ENCODE measurements at places on chromosomes 4 and X.

GRCh38 chr4:20901851-20902250 lies 201.6 kb downstream of the PACRGL start:
- DNase-seq = no peak

DNA sequence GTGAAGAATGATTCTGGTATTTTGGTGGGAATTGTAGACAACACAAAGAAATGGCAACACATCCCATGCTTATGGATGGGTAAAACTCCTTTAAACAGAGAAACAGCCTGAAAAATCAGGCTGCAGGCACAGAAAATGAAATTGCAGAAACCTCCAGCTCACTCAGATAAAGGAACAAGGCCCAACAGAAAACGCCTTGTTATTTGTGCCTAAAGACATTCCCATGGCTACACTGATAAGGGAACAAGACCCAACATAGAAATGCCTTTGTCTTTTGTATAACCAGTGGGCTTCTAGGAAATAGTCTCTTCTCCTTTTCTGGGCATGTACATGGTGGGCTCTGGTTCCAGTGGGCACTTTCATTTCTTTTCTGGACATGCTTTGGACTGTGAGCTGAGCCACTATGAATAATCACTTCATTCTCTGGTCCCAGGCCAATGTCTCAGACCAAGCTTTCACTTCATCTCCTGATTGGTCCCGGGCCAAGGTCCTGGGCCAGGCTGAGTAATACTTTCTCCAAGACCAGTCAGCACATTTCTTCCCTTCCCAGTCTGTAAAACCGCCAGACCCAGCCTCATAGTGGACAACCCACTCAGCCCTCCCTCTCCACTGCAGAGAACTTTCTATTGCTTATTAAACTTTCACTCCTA lies 160.5 kb downstream of the TBX22 start:
- no peak for DNase-seq

GRCh38 chr4:74653331-74654229 lies 140.7 kb downstream of the BTC start:
- no peak for DNase-seq

DNA sequence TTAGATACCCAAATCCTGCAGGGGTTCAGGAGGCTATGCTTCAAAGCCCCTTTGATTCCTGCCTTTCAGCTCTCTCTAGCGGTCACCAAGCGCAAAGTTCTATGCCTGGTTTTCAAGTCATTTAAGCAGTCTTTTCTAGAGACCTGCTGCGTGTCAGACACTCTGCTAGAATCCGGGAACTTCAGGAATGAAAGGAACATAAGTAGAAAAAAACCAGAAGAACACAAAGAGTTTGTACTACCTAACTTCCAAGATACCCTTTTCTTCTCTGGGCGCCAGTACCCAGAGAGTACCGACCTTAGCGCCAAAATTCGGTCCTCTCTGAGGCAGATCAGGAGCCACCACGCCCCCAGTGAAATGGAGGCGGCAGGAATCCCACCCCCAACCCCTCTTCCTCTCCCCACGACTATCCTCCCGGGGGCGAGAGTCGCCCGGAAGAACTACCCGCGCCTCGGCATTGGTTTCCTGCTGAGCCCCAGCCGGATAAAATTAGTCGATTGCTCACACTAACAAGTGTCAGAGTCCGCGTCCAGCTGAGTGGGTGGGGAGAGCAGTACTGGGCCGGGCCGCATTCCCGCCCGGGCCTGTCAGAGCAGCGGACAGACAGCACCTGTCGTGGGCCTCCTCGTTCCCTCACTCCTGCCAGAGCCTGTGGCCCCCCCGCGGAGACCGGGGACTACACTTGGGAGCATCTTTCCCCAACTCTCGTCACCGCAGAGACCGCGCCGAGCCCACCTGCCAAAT lies 78.8 kb downstream of the RLIM start:
- DNase-seq = no peak

GRCh38 chrX:97490656-97491055 lies 606.9 kb downstream of the RPA4 start:
- DNase-seq = no peak

DNA sequence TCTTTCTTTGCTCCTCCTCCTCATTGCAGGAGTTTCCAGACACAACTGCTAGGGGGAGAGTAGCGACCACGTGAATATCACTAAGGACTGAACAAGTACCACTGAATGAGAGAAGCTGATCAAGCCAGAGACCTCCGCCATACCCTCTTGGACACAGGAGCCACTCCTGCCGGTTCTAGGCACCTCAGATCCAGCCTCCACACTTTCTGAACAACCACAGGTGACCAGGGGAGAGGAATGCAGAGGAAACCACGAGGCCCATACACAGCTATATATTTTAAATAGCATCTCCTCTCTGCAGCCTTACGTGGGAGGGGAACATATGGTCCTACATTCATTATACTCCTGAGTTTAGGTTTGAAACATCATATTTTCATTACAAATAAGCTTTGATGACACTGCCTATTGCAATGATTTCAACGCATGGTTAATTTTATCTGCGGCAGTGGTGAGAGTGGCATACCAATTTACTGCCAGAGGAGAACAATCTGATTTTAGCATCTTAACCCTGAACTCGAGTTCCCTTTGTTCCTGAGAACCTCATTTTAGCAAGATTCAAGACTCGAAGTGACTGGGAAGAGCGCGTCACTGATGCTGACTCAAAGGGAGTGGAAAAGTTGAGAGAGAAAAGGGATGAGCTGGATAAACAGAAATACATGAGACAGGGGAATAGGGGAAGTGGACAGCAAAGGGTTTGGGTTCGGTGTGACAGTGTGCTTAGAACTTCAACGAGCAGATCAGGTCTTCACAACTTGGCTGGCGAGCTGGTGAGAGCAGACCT lies 231.7 kb upstream of the PPARGC1A start:
- DNase-seq = no peak

- DNase-seq = no peak
Observed at GRCh38 chr4:113659127-113659526, 102.4 kb downstream of the CAMK2D start.

DNA sequence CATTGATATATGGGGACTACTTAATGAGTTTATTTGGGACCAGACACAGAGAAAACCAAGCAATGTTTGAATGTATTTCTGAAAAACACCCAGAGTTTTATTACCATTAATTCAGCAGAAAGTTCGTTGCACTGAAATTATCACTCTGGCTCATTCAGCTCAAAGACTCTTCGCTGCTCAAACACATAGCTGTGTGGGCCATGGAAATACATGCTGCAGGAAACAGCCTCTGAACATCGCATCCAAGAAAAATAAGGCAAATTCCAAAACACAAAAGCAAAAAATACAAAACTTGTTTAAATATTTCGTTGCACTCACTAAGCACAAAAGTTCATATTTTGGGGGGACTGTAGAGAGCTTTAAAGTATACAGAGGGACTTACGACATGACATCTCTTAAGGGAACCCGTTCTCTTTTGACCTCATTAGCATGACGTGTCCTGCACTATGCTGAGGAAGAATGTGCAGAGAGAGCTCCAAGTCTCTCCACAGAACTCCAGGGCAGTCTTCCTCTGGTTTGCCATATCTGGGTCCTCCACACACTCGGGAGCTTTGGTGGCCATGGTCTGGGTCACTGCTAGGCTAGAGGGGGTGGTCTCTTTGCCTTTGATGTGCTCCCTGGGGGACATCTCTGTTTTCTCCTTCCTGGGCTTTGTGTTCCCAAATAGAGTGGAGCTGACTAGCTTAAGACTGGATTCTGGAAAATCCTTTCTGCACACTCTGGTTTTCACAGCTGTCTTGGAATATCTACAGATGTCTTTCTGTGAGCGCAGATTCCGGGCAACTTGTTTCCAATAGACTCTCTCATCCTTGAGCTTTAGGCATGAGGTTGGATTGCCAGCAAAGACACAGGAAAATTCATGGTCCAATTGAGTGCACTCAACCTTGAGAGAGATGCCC lies 2.8 kb downstream of the FGFBP1 start:
- no peak for DNase-seq

- no peak for DNase-seq
Observed at GRCh38 chr4:145097331-145097820, 620 bp downstream of the ANAPC10 start.

DNA sequence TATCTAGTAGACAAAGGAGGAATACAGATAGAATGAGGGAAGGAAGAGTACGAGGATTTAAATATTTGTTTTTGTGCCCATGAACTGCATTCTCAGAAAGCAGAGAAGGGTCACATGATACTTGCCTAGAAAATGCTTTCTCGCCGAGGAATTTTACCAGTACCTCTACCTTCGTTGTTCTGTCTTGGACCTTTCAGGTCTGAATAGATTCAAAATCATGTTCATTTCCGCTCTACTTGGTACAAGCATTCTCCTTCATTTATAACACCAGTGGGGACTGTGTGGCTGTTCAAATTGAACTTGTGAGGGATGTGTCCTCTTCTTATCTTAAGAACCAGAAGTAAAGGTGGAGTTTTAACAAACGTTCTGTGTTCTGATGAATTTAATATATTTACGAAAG lies 1.9 kb downstream of the USP38 start:
- DNase-seq = no peak
